Eye (tissue), 1 donor: ENCODE measurements at places on chromosomes 5 and 9.

GRCh38 chr5:133785182-133785581 lies 172.8 kb upstream of the FSTL4 start:
- DNase-seq, result no peak

GRCh38 chr5:95915999-95916686 lies 45.5 kb downstream of the ELL2 start:
- DNase-seq, result no peak

DNA sequence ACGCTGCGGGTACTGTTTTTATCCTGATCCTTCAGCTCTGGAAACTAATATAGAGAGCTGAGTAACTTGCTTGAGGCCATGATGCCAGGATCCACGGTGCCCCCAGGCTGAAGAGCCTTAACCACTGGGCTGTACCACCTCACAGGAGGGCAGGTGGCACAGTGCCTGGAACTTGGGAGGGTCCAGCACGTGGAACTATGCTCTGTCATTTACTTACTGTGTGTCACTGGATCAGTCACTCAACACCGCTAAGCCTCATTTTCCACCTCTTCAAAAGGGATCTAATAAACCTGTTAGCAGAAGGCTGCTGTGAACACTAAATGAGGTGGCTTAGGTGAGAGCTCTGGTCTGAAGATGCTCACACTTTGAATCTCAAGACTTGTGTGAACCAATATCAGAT lies 29.6 kb downstream of the KCNIP1 start:
- no peak for DNase-seq

DNA sequence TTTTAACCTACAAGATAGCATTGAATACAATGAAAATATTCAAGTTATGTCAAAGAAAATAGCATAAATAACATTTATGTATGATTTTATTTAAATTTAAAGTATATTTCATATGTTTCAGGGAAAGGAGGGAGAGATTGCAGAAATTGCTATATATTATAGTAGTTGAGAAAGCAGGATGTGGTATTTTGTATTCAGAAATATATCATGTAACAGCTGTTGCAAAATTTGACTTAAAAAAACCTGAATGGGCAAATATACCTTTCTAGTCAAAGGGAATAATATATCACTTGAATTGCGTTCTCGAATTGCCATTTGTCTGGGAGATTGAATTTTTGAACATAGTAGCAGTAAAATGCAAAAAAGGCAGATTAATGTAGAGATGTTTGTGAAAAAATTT lies 80.6 kb downstream of the PAM start:
- no peak for DNase-seq

DNA sequence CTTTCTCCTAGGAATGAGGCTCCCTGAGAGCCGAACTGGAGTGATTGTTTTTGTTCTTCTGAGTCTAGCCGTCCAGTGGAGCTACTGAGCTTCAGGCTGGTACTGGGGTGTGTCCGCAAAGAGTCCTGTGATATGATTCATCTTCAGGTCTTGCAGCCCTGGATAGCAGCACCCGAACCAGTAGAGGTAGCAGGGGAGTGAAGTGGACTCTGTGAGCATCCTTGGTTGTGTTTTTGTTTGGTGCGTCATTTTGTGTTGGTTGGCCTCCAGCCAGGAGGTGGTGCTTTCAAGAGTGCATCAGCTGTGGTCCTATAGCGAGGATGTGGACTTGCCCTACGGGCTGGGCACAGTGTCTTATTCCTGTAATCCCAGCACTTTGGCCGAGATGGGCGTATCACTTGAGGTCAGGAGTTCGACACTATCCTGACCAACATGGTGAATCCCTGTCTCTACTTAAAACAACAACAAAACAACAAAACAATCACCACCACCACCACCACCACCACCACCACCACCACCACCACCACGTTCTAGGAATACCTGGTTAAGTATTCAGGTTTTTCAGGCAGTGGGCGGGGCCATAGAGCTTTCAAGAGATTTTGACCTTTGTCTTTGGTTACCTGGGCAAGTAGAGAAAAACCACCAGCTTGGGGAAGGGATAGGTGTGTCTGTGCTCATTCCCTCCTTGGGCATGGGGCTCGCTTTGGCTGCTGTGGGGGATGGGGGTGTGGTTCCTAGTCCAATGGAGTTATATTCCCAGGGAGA lies 154.0 kb downstream of the WDR70 start:
- no peak for DNase-seq

DNA sequence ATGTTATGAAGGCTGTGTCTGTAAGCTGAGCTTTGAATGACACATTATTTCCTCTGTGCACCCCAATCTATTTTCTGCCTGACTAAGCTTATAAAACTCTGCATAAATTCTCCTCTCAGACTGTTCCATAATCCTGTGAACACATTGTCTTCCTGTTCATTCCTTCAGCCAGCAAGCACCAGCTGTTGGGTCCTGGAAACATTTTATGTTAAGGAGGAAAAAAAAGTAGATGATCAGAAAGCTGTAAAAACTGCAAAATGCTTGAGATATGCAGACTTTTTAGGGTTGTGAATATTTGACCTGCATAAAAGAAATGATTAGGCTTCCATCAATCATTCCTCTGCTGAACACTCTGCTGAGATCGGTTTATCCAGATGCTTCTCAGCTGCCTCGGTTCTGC lies 1246.0 kb upstream of the DMAC1 start:
- peak; percentile 77 for DNase-seq

GRCh38 chr5:74761241-74761640 lies 5.7 kb downstream of the GFM2 start:
- DNase-seq, result no peak

- DNase-seq, result no peak
Measured at GRCh38 chr5:172802567-172803176, 31.4 kb upstream of the ERGIC1 start.

GRCh38 chr5:11177999-11178711 lies 417.1 kb upstream of the DAP start:
- DNase-seq, result no peak

GRCh38 chr5:85030316-85031084 lies 645.8 kb upstream of the EDIL3 start:
- peak; percentile 96 for DNase-seq

- DNase-seq, result peak; percentile 86
Measured at GRCh38 chr9:38047301-38048251, 21.5 kb downstream of the SHB start.

GRCh38 chr5:180135128-180135955 lies 63.8 kb upstream of the RNF130 start:
- no peak for DNase-seq

GRCh38 chr5:129041196-129041881 lies 53.2 kb upstream of the ISOC1 start:
- no peak for DNase-seq

GRCh38 chr5:124957063-124957462 lies 210.6 kb upstream of the ZNF608 start:
- no peak for DNase-seq

GRCh38 chr9:120531683-120532300 lies 48.2 kb downstream of the CDK5RAP2 start:
- DNase-seq, result peak; percentile 31

DNA sequence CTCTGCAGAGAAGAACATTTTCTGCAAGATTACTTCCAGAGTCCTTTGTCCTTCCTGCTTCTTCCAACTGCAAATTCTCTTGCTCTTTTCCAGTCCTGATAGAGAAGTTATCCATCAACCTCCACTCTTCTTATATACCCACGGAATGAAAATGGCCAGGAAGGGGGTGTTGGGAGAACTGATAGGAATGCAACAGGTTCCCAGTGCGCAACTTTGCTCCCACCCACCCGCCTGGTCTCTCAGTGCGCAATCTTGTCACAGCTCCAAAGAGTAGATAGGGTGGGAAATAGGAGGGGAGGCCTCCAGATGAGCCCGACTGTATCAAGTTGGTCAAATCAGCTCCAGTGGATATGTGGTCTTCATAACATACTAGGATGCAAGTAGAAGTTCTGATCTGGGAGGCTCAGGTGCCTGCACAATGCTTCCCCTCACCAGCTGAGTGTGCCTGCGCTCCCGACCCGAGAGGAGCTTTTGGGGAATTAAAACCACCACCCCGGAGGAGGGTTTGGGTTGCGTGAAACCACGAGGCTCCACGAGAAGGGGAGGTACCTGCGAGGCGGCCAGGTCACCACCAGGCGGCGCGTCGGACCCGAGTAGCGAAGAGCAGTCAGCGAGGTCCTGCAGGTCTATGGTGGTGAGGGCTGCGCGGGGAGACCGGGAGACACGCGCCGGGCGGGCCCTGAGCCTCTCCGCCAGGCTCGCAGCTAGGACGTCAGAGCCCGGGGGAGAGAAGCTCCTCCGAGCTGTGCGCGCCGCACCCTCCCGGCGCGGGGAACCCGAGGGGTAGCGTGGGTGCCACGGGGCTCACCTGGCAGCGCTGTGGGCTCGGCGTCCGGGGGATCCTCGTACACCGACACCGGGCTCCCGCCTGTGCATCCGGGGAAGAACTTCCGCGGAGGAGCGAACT lies 835 bp downstream of the MCIDAS start:
- DNase-seq, result peak; percentile 89

GRCh38 chr9:70003901-70004714 lies 39.5 kb upstream of the MAMDC2 start:
- DNase-seq, result no peak

GRCh38 chr5:13910637-13911288 lies 33.7 kb downstream of the DNAH5 start:
- DNase-seq, result no peak

DNA sequence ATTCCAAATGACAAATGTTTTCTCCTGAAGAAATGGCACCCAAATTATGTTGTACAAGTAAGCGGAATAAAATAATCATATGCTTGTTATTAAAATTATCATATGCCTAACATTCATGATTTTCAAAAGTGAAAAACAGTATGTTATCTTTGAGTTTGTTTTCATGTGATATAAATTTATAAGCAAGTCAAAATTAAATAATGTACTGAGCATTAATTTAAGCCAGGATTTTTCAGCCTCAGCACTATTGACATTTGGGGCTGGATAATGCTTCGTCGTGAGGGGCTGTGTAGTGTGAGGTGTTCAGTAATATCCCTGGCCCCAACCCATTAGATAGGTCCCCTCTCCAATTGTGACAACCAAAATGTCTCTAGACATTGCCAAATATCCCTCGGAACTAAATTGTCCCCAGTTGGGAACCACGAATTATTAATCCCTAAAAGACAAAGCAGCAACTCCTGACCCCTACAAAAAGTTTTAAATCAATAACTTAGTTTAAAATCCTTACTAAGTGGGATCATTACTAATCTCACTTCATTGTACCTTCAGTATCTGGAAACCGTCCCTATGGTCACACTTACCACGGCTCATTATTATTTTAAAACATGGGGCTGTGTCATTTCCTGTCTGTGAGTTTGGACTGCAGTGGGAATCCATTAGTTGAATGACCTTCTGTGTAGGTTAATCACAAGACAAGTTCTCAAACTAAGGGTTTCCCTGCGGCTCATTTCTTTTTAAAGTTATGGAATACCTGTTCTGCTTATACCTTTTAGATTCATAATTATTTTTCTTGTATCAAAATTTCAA lies 1.3 kb upstream of the NNT start:
- peak; percentile 59 for DNase-seq

DNA sequence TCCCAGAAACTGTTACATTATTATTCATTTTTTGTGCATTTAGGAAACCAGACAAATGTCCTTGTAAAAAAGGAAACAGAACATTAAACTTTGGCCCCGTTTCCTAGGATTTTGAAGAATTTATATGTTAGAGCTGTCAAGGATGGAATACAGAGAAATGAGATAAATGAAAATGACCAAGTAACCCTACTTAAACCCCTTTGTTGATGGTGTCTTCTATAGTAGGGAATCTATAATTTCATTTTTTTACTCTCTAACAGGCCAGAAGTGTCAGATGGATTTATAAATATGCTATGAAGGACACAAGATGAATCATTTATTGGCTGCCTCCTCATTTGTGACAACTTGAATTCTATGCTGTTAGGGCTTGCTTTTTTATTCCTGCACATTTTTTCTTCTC lies 1047.1 kb downstream of the PTPRD start:
- DNase-seq, result peak; percentile 14

- no peak for DNase-seq
Measured at GRCh38 chr9:18604767-18605730, 131.1 kb downstream of the ADAMTSL1 start.

GRCh38 chr5:12757035-12757434 lies 852.8 kb upstream of the CTNND2 start:
- no peak for DNase-seq

- no peak for DNase-seq
Measured at GRCh38 chr5:125926172-125926571, 497.0 kb upstream of the GRAMD2B start.

- DNase-seq, result no peak
Measured at GRCh38 chr5:43663916-43664315, 60.9 kb downstream of the NNT start.

DNA sequence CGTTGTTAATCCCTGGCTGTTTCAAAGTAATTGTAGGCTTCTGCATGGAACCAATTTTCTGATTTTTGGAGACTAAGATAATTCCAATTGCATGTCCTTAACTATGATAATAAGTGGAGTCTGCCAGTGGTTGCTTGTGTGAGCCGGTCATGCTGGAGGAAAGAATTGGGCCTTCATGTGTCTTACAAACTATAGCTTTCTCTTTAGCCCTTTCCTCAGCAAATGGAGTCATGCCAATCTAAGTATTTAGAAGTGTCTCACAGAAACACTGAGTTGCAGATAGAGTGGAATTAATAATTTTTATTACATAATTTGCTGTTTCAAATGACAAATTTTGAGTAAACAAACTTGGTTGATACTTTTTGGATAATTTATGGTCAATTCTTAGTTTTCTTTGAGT lies 200.4 kb downstream of the FBXL7 start:
- DNase-seq, result peak; percentile 30

- no peak for DNase-seq
Measured at GRCh38 chr5:87383216-87383615, 29.5 kb downstream of the CCNH start.

DNA sequence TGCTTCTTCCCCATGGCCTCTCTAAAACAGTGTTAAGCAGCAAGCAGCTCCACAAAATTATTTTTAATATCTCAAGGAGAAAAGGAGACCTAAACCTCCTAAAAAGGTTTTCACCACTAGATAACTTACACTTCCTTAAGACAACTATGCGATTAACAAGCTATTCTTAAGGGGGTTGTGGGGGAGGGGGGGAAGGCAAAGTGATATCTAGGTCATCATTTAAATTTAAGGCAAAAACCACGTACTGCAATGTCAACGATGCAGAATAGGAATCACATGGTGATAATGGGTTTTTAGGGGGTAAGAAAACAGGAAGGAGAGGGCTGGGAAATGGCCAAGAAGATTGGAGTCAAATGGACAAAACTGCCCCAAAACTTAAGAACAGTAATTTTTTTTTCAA lies 32.6 kb downstream of the CSNK1A1 start:
- DNase-seq, result no peak

DNA sequence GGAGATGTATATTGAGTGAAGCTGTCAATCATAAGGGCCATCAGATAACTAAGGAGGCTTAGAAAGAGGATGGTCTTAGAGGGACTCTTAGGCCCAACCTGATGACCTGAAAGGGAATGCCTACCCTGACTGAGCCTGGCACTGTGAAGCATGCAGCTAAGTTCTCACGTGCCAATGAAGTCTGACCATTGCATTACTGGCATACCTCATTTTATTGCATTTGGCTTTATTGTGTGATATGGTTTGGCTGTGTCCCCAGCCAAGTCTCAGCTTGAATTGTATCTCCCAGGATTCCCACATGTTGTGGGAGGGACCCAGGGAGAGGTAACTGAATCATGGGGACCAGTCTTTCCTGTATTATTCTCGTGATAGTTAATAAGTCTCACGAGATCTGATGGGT lies 421.6 kb upstream of the SGCD start:
- DNase-seq, result no peak

- no peak for DNase-seq
Measured at GRCh38 chr9:127437497-127438264, 13.5 kb downstream of the ZNF79 start.

- DNase-seq, result no peak
Measured at GRCh38 chr5:109388407-109388806, 21.4 kb downstream of the PJA2 start.
